ENCODE measurements at places on chromosomes 2 and 18.

GRCh38 chr2:158775273-158776027 lies 19.7 kb upstream of the DAPL1 start:
- DNase-seq = no peak

- no peak for DNase-seq
Observed at GRCh38 chr2:206647985-206648384, 5.7 kb downstream of the FAM237A start.

DNA sequence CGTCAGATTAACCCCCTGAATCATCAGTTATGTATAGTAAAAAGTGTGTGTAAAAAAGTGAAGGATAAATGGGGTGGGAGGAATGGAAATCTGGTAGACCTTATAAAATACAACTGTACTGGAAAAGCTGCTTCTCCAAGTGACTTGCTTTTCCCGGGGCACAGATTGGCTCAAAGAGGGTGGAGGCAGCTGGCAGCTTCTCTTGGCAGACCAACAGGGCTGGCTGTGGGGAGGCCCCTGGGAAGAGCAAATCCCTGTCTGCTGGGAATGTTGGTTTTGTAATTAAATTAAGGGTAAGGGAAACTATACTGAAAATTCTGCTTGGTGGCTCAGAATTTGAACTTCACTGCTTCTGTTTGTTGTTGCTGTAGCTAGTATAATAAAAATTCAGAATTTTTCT lies 154.2 kb upstream of the DLX2 start:
- DNase-seq = no peak

- no peak for DNase-seq
Observed at GRCh38 chr2:68828887-68829708, 42.1 kb downstream of the BMP10 start.

GRCh38 chr18:51134721-51135120 lies 62.8 kb downstream of the MEX3C start:
- no peak for DNase-seq

GRCh38 chr18:10453806-10454680 lies at the start of gene APCDD1:
Gene APCDD1 (plus strand): TSS chr18:10454635. CDS start chr18:10454982, 347 bp downstream.
- DNase-seq = no peak

GRCh38 chr2:107553539-107553938 lies 273.2 kb upstream of the RGPD4 start:
- no peak for DNase-seq

DNA sequence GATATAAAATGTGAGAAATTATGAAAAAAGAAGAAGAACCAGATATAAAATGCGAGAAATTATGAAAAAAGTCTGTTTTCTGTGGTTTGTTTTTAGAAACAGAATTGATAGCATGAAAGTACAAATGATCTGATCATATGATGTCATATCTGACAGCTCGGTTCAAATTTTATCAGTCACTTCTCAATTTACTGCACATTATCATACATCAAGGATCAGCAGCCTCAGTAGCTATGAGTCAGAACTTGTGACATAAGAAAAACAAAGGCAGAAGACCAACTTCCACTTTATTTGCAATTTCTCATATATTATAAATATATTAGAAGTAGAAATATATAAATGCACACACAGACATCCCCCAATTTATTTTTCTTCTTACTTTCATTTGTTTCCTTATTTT lies 634.0 kb downstream of the LRP1B start:
- no peak for DNase-seq

GRCh38 chr2:126900646-126901319 lies 2.1 kb downstream of the TEX51 start:
- no peak for DNase-seq

GRCh38 chr18:76491776-76492668 lies 3.0 kb downstream of the ZNF516 start:
- no peak for DNase-seq

GRCh38 chr2:64298161-64298560 lies 153.9 kb upstream of the PELI1 start:
- DNase-seq = no peak

- DNase-seq = no peak
Observed at GRCh38 chr2:216871333-216871934, 11.6 kb upstream of the TNP1 start.

- DNase-seq = no peak
Observed at GRCh38 chr2:6449343-6449742, 416.4 kb downstream of the CMPK2 start.

GRCh38 chr2:207071820-207072219 lies 93.9 kb downstream of the KLF7 start:
- DNase-seq = no peak

- no peak for DNase-seq
Observed at GRCh38 chr2:97900806-97901205, 94.9 kb downstream of the TMEM131 start.

GRCh38 chr2:65714866-65715265 lies 282.5 kb upstream of the SPRED2 start:
- no peak for DNase-seq

GRCh38 chr2:150403457-150403856 lies 84.0 kb downstream of the RND3 start:
- no peak for DNase-seq

DNA sequence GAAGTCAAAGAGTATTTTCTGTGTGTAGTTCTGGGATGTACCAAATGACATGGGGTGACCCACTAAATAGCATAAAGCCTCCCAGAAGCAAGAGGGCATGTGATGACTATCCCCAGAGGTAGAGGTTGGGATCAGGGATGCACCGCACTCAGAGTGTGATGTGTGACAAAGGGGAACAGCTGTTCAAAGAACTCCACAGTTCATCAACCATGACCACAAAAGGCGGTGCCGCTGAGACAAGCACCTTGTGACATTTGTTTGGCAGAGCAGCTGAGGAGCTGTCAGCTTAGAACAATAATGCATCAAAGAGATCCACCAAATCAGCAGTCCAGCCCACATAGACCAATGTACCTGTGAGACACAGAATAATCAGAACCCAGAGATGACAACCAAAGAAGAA lies 81.3 kb downstream of the VWC2L start:
- no peak for DNase-seq

GRCh38 chr2:197086500-197086899 lies 160.0 kb upstream of the PGAP1 start:
- no peak for DNase-seq

- DNase-seq = no peak
Observed at GRCh38 chr2:180061546-180061945, 54.4 kb upstream of the CWC22 start.

DNA sequence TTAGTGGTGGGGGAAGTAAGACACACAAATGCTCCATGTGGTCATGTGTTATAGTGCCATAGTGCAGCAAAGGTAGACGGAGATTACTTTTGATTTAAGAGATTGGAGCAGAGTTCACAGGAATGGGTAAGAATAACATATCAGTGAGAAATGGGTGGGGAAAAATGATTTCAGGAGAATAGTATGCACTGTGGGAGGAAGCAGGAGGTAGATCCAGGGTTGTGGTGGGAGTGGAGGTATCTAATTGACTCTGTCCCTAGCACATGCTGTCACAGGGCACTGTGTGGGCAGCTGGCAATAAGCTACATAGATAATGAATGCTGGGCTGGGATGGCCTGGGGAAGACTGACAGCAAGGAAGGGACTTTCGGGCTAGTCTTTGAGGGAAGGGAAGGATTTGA lies 65.3 kb downstream of the STAT1 start:
- DNase-seq = no peak

DNA sequence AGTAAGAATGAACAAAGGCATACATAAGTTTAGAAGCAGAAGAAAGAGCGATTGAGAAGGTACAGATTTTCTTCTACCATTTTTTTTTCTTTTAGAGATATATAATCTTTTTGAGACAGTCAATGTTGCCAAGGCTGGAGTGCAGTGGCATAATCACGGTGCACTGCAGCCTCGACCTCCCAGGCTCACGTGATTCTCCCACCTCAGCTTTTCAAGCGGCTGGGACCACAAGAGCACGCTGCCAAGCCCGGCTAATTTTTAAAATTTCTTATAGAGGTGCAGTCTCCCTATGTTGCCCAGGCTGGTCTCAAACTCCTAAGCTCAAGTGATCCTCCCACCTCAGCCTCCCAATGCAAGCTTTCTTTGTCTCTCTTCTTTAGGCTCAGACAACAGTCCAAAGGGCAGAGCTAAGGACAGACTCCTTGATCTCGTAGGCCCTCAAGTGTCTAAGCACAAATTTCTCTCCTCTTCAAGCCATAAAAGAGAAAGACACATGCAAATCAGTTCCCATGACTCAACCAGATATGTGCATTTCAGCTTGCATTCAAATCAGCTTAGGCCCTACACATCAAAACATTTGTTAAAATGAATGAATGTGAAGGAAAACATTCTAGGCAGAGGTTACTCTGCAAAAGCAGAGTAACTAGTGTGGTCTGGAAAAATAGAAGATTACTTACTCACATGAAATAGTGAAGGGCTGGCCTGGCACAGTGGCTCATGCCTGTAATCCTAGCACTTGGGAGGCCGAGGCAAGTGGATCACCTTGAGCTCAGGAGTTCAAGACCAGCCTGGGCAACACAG lies 18.0 kb downstream of the ITSN2 start:
- DNase-seq = no peak

DNA sequence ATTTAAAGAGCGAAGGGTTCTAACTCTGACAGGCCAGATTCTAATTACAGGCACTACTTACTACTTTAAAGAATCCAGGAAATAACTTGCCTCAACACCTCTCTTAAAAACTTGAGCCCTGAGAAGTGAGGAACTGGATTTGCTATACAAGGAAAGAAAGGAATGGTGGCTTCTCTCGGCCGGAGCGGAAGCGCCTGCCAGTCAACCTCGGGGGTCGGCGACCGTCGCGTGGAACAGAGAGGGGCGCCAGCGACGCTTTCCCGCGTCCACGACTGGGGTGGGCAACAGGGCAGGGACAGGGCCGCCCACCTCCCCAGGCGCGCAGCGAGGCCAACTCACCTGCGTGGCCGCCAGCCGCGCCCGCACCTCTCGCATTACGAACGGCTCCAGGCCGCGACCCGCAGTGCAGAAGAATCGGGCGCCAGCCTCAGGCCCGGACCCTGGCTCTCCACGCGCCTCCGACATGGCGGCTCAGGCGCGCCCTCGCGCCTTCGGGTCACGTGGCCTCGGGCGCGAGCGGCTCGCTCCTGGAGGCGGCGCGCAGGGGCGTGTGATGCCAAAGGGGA lies at the start of gene THUMPD2:
THUMPD2 (minus strand) TSS at position 484 of the 566 bp plus-strand sequence; CDS start at position 465, 19 bp downstream.
- peak; percentile 43 for DNase-seq

GRCh38 chr2:28300485-28301341 lies 91.9 kb upstream of the FOSL2 start:
- DNase-seq = no peak

DNA sequence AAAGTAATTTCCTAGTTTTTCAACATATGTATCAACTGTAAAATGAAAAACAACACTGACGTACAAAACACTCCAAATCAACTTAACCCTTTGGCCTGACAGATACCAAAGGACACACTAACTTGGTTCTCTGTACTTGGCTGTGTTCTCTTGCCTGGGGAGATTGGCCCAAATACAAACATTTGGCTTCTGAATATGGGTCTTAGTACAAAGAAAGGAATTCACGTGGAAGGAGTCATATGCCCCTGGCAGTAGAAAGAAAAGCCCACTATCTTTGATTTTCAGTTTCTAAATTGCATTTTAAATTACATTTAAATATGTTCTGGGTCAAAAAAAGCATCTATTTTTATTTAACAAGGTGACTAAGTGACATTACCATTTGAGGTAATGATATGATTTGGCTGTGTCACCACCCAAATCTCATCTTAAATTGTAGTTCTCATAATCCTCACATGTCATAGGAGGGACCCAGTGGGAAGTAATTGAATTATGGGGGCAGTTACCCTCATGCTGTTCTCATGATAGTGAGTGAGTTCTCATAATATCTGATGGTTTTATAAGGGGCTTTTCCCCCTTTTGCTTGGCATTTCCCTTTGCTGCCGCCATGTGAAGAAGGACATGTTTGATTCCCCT lies 153.6 kb upstream of the CCDC195 start:
- DNase-seq = no peak

DNA sequence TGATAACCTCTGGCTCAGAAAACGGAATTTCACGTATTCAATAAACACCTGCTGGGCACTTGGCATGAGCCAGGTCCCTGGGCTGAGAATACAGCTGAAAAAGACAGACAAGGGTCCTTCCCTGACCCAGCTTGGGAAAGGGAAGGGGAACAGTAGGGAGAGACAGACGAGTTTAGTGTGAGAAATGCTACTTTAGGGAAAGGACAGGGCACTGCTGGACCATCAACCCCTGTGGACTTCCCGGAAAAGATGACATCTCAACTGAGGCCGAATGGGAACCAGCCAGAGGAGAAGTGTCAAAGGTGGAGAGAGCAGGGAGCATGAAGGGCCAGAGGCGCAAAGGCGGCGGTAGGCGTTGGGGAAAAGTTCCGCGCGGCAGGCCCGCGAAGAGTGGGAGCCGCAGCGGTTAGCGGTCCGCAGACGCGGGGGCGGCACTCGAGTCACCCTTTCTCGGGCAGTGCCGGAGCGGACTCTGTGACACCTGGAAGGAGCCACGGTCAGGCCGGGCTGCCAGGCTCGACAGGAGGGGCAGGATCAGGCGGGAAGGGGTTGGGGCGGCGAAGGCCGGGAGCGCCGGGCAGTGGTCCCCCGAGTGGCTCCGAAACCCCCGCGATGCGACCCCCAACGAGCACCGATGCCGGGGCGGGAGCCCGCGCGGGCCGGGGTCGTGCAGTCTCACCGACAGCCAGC lies 519 bp downstream of the TEX261 start:
- DNase-seq = peak; percentile 27

DNA sequence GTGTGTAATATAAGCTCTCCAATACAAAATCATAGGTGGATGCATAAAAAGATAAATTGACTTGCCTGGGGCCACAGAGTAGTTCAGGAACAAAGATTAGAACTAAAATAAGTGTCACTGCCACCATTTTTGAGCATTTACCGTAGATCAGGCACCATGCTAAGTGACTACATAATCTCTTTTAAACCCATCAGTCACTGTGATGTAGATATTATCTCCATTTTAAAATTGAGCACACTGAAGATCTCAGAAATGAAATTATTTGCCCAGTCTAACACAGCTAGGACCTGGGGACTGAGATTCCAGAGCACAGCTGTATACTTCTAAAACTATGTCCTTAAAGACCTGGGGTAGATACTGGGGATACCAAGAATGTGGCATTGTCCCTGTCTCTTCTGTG lies 737.3 kb downstream of the CNTNAP5 start:
- no peak for DNase-seq

- no peak for DNase-seq
Observed at GRCh38 chr2:18077231-18077630, 198.8 kb downstream of the KCNS3 start.

GRCh38 chr18:27497246-27497645 lies 312.1 kb upstream of the CHST9 start:
- DNase-seq = no peak
